ENCODE measurements at places on chromosomes 4 and X.

- DNase-seq: no peak
These were observed 691.5 kb downstream of the KCTD8 start for GRCh38 chr4:43757147-43757546.

DNA sequence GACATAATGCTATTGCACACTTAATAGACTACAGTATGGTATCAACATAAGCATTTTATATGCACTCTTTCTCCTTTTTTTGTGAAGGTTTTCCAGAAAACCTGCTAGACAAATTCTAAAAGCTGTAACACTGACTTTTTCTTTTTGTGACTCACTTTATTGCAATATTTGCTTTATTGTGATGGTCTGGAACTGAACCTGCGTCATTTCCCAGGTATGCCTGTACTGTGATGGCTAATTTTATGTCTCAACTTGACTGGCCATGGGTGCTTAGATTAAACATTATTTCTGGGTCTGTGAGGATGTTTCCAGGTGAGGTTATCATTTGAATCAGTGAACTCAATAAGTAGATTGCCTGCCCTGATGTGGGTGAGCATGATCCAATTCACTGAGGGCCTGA is 35.5 kb upstream of the LAMP2 start:
- no peak for DNase-seq

- DNase-seq: no peak
These were observed 9.6 kb downstream of the NLGN3 start for GRCh38 chrX:71154196-71154595.

GRCh38 chr4:159266981-159267868 is 164.3 kb downstream of the RAPGEF2 start:
- DNase-seq: no peak

- no peak for DNase-seq
These were observed 44.8 kb upstream of the PRSS12 start for GRCh38 chr4:118397623-118397979.

GRCh38 chr4:175421506-175421905 is 390.6 kb downstream of the GPM6A start:
- no peak for DNase-seq

DNA sequence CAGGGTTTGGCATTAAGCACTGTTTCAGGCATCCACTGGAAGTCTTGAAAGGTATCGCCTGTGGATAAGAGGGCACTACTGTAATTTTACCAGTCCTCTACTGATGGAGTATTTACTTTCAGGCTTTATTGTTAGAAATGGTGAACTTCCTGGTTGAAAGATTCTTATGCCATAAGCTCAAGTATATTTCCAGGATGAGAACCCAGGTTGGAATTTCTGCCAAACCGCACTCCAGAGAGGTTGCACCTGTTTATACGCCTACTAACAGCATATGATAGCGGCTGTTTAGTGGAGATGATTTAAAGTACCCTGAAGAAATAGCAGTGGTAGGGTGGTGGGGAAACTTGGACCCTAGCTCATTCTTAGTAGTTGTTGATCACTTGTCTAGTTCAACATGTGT is 9.9 kb downstream of the FNIP2 start:
- DNase-seq: no peak

DNA sequence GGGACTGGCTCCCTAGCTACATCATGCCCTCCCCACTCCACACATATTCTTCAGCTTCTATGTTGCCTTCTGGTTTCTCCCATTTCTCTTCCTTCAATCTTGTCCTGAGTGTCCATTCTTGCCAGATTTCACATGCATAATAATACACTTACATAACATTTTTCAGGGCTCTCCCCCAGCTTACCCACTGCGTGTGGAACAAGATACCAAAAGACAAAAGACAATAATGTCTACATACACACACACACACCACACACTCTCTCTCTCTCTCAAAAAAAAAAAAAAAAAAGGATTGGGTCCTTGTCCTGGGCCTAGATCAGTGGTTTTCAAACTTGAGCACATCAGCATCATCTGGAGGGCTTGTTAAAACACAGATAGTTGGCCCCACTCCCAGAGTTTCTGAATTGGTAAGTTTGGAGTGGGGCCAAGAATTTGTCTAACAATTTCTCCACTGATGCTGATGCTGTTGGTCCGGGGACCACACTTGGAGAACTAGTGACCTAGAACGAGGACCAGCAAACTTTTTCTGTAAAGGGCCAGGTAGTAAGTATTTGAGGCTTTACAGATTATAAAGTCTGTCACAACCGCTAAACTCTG is 6.5 kb upstream of the SMARCA1 start:
- DNase-seq: no peak

- DNase-seq: no peak
These were observed 8.2 kb downstream of the GRPEL1 start for GRCh38 chr4:7059662-7060061.

DNA sequence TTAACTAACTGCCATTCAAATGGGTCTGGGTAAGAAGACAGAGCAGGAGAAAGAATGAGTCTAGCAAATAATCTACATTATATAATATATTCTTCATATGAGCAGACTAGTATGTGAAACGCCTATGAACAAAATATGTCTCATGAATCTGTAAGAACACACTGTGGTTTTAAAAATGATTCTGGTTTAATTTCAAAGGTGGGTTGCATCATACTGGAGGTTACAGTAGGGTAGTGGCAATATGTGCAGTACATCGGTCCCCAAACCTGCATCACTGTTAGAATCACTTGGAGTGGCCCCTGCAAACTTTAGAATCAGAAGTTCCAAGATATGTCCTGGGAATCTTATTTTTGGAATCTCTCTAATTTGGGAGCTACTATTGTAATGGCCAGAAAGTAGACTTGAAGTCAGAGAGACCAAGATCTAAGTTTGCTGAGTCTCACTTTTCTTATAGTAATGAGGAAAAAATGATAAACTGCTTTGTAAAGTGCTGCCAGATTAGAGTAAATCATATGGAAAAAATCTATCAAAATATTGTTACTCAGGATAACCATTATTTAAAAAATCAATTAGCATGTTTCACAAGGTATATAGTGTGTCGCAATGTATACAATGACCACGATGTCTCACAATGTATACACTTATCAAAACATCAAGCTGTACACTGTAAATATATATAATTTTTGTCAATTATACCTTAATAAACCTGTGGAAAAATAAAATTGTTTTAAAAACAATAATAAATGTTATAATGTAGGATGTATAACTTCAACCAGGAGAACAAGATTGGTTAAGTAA is 37.9 kb upstream of the ARSJ start:
- no peak for DNase-seq

DNA sequence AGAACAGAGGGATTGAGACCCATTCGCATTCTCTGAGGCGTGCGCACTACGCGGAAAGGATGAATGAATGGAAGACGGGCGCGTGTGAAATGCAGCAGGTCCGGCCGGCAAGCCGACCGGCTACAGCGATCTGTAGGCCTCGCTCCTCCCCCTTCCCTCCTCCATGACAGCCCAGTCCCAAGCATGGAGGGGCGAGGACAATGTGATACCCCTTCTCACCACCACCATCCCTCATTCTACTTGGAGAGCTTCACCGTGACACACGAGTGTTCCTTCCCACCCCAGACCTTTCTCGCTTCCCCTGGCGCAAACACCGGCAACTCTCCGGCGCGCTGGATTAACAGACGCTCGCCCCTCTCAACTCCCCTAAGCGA is 815 bp downstream of the EIF4E start:
- DNase-seq: peak; percentile 48

GRCh38 chr4:61770456-61770855 is 570.3 kb downstream of the ADGRL3 start:
- no peak for DNase-seq

DNA sequence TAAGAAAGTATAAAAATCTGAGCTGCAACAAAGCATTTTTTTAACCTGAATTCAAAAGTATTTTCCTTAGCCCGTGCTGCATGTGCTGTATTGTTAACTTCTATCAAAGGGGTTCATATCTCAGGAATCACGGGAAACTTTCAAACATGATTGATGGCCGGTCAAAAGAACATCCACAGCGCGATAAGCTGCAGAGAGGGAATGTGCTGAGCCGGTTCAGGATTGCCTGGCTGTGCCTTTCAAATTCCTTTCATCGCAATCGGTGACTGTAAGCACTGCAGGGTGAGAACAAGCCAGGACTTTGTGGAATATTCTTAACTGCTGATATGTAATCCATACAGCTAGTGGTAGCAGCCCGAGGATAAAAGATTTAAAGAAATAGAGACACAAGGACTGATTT is 210.9 kb upstream of the NOCT start:
- DNase-seq: no peak

DNA sequence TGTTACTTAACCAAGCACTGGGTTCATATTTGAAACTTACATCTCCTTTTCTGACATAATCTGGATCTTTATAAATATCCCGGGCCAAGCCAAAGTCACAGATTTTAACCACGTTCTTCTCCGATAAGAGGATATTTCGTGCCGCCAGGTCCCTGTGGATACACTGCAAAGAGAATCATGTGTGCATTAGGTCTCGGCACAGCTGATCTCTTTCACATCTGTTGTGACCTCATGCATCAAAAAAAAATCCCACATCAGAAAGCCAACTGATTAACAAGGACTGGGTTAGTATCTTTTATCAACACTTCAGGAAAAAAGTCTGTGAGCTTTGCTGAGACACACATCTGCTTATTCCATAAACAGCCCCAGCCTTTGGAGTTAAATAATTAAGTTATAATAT is 35.5 kb downstream of the KDR start:
- no peak for DNase-seq

DNA sequence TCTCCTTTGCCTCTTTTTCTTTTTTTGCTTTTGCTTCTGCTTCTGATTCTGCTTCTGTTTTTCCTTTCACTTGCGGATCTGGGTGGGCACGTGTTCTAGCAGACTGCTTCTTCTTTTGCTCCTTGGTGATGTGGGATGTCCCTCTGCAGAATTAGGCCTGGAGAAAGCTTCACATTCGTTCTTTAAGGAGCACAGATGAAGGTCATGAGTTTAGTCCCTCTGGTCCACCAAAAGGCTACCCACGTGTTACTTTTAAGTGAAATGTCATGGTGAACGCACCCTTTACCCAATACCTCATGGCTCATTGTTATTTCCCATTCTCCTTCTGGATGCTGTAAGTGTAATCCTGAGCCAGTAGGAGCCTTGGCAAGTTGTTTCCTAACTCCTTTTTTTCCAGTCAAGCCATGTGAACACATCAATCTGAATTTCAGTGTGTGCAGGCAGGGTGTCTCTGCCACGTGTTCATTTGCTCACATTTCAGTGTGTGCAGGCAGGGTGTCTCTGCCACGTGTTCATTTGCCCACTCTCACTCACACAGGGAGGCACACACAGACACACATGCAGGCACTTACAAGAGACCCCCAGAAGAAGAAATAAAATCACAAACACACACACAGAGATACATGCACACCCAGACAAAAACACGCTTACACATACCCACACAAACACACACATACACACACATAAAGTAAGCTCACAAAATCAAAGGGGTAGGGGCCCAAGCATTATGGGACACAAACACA is 36.9 kb downstream of the NBDY start:
- DNase-seq: no peak

DNA sequence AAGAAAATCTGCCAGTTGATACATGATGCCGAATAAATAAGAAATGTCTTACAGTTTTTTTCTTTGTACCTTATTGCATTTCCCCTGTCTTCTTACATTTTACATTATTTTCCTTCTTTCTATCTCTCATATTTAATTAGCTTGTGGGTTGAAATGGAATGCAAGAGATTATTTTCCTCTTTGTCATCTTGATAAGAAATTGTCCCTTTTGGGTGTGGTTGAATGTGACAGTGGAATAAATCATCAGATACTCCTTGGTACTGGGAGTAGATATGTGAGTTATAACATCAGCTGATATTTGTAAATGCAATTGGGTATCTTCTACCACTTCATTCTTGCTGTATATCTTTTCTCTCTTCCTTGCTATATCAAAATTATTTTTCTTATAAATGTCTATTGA is 997.4 kb downstream of the RAPGEF2 start:
- DNase-seq: no peak

DNA sequence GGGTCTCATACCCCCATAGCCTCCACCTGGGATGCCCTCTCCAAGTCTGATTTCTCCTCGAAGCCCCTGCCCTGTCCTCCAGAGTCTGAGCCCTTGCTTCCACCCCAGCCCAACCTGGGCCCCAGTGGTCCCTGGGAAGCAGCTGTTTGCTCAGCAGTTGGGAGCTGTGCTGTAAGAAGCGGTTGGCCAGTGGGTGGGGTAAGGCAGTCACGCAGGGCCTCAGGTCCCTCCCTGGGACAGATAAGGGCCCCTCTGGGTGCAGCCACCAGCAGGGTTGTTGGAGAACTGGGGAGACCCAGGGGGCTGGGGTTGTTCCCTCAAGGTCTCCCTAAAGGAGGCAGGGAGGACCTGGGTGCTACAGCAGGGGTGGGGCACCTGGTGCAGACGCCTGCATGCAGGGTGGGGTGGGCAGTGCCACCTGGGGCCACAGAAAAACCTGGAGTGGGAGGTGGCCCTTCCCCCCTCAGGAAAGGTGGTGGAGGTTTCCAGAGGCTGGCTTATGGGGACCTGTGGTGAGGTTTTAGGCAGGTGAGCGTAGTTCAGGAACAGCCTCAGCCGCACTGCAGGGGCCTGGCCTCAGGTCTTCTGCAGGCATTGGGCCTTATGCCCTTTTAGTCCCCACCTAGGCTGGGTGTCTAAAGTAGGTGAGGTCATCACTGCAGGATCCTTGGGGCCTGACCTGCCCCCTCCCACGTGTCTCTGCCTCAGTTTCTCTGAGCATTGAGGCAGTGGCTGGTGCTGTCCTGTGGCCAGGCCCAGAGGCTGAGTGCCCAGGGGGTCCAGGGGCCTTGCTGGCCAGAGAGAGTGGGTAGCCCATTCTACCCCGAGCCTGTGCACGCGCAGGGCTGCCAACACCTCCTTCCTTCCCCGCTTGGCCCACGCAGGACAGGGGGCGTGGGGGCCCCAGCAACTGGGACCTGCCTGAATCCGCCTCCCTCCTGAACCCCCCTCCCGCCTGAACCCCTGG is 3.1 kb upstream of the SLC26A1 start:
- DNase-seq: no peak

Data from activated naive CD8-positive, alpha-beta T cell treated with anti-CD3 and anti-CD28 coated beads, Interleukin-2, amount 50 U/mL, for 16 hours (primary cell).